Activated T-helper 1 cell treated with anti-CD3 and anti-CD28 coated beads, Interleukin-2, amount 50 U/mL, for 16 hours (primary cell): ENCODE measurements at places on chromosomes 16 and 17.

DNA sequence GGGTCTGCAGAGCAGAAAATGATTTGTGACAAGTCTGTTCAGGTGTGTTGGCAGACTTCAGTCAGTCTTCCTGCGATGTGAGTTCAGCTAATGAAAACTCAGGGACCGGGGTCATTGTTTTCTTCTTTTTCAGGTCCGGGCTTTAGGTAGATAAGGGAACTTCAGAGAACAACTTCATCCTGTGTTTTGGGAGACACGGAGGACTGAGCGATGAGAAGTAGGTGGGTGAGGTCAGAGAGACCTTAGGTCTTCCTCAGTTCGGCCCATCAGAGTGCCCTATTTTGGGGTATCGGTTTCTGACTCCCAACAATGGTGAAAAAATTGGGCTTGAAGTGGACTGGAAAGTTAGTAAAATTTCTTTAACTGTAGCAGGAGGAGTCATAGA lies 88.9 kb upstream of the ATF7IP2 start:
- DNase-seq: no peak

- no peak for DNase-seq
These were observed 12.7 kb downstream of the CNEP1R1 start for GRCh38 chr16:50037662-50038220.

DNA sequence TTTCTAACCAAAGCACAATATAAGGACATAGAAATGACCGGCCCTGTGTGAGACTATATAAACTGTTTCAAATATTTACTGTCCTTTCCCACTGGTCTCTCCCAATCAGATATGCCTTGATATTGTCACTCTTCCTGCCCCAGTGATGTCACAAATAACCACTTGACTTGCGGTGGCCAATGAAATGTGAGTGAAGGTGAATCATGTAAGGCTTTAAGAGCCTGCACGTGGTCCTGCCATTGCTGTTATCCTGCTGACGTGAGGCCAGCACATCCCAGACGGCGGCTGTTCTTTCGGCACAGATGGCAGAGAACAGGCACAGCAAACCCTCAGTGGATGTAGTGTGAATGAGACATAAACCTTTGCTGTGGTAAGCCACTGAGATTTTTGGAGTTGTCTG lies 5.4 kb upstream of the KLHL11 start:
- DNase-seq: no peak

DNA sequence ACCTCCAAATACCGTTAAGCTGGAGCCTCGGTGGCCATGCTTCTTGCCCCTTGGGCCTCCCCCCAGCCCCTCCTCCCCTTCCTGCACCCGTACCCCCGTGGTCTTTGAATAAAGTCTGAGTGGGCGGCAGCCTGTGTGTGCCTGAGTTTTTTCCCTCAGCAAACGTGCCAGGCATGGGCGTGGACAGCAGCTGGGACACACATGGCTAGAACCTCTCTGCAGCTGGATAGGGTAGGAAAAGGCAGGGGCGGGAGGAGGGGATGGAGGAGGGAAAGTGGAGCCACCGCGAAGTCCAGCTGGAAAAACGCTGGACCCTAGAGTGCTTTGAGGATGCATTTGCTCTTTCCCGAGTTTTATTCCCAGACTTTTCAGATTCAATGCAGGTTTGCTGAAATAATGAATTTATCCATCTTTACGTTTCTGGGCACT lies 928 bp downstream of the HBA1 start:
- no peak for DNase-seq

- DNase-seq: no peak
These were observed 17.9 kb downstream of the MYO1C start for GRCh38 chr17:1474402-1475189.

GRCh38 chr16:69064124-69064763 lies 41.2 kb upstream of the HAS3 start:
- DNase-seq: no peak

DNA sequence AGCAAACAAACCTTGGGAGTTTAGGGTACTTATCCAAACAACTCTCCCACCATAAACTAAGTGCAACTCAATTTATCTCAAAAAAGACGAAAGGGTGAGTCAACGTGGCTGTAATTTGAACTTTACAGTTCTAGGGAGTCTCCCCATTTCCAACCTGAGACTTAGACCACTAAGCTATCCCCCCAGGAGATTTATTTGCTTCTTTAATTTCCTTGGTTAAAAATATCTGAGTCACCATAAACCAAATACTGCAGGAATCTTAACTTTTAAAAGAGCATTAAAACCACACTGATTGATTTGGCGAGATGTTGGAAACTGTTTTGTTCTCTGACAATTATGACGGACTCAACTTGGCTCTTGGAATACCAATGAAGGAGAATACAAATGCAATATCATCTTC lies 299.3 kb upstream of the SOX9 start:
- no peak for DNase-seq

- DNase-seq: no peak
These were observed 162.4 kb upstream of the FAM20A start for GRCh38 chr17:68763562-68763961.

- DNase-seq: no peak
These were observed 473.9 kb downstream of the CDH13 start for GRCh38 chr16:83100679-83101078.

- DNase-seq: no peak
These were observed 402.4 kb downstream of the ZFHX3 start for GRCh38 chr16:72645538-72645937.

DNA sequence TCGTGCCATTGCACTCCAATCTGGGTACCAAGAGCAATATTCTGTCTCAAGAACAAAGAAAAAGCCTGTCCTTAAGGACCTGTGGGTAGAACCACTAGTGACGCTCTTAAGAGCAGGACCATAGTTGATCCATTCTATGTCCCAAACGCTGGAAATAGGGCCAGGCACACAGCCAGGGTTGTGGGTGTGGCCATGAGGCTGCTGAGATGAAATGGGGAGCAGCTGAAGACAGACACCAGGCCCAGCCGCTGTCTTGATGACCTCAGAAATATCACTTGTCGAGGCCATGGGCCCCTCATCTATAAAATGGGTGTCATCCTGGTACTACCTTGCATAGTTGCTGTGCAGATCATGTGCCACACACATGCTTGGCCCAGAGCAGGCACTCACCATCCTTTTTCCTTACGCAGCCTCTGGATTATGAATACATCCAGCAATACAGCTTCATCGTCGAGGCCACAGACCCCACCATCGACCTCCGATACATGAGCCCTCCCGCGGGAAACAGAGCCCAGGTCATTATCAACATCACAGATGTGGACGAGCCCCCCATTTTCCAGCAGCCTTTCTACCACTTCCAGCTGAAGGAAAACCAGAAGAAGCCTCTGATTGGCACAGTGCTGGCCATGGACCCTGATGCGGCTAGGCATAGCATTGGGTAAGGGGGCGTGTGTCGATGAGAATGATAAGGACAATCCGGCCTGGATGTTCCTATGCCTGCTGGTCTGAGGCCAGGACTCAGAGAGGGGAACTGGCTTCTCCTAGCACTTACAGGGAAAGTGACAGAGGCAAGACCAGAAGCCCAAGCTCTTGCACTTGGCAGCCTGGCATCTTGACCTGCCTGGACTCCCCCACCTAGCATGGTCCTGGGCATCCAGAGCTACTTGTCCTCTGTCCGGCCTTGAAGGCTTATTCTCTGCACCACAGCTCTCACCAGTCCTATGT lies 25.5 kb downstream of the CDH5 start:
- DNase-seq: no peak

DNA sequence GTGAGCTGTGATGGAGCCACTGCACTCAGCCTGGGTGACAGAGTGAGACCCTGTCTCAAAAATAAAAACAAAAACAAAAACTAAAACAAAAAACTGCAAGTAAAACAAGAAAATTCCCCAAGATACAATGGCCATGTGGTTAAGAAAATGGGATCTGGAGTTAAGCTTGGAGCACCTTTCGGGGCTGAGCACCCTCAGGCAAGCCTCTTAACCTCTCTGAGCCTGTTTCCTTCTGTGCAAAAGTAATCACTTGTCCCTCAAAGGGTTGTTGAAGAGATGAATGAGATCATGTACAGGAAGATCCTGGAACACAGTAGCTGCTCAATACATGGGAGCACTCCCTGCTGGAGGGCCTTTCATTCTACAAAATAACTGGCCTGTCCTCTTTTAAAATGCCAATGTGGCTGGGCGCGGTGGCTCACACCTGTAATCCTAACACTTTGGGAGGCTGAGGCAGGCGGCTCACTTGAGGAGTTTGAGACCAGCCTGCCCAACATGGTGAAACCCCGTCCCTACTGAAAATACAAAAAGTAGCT lies 19.8 kb upstream of the KIFC3 start:
- DNase-seq: no peak

- no peak for DNase-seq
These were observed 7.4 kb downstream of the ZNF594 start for GRCh38 chr17:5184288-5184687.

- DNase-seq: no peak
These were observed 2.5 kb downstream of the CIAO2B start for GRCh38 chr16:66931665-66932064.

DNA sequence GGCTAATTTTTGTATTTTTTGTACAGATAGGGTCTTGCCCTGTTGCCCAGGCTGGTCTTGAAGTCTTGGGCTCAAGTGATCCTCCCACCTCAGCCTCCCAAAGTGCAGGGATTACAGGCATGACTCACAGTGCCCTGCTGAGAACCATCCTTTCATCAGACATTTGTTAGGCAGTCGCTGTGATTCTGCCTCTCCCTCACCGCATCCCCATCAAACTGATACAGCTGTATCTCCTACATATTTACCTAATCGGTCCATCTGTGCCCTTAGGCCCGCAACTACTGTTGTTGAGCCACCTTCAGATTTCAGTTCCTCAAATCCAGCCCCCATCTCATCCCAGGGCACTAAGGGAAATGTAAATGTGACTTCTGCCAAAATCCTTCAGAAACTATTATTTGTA lies 2.0 kb upstream of the SLC43A2 start:
- DNase-seq: no peak

DNA sequence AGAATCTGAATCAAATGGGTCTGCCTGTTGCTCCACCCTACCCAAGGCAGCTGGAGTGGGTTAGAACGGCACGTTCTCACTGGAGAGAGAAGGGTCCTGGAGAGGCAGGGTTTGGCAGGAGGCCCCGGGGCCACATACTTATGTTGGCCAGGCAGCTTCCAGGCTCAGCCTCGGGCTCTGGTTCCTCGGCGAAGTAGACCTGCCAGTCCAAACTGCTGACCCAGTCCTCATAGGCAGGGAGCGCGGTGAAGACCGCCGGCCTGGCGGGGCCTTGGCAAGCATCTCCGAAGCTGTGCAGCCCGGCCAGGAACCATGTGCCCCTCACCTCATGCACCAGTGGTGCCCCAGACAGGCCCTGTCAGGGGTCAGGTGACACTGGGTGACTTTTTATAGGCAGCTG lies 4.8 kb downstream of the PRSS53 start:
- no peak for DNase-seq

GRCh38 chr16:404971-405486 lies 3.3 kb downstream of the DECR2 start:
- DNase-seq: no peak

GRCh38 chr17:81412490-81413093 lies 17.3 kb downstream of the BAHCC1 start:
- peak; percentile 16 for DNase-seq

GRCh38 chr17:75270218-75270965 lies 639 bp downstream of the MIF4GD start:
- peak; percentile 30 for DNase-seq

DNA sequence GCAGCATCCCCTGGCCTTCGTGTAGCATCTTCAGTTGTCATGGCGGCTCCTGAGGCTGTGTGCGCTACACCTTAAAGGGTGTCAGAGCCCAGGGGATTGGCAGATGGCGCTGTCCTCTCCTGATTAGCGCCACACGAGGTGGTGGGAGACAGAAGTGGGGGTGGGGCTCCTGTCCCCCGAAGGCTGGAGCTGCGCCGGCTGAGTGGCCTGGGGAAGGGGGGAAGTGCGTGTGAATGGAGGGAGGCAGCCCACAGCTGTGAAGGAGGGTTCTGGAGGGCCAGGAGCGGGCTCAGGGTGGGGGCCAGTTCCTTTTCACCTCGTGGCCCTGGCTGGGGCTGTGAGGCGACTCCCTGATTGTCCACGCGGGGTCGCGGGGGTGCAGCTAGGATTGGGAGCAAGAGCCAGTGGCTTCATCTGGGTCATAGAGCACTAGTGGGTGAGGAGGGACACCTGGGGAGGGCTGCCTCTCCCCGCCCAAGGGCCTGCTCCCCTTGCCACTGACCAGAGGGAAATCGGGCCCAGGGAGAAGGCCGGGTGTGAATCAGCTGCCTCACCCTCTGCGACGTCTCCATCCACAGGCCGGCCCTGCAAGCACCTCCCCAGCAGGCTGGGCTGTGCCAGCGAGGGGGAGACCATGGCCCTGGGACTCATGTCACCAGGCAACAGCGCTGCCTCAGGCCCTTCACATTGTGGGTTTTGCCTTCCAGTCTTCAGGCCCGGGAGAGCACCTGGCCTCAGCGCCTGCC lies 14.1 kb downstream of the BAHCC1 start:
- DNase-seq: no peak

DNA sequence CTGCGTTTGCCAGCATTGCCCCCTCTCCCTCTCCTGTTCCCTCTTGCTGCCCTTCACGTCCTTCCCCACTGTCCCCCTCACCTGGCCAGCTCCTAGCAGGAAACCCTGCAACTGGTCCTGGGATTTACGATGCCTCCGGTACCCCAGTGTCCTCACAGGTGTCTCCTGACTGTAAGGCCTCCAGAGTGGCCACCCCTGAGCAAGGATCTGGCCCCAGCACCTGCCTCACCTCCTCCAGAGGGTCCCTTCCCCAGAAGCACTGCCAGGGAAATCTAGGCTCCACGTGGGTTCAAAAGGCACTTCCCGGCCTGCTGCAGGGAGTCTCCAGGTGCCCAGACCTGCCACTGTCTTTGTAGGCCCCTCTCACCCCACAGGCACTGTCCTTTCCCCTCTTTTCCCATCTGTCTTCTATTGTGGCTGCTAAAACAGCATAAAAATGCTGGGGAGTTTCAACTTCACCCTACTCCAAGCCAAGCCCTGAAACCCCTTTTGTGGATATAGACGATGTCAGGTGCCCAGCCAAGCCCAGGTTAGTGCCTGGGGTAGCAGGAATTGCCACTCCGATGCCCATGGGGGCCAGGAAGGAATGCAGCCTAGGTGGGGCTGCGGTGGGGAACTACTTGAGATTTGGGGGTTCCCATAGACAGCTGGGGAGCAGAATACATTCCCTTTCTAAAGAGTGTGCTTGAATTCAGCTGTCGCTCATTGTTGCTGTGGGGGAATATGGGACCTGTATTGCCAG lies 25.7 kb downstream of the RAB11FIP4 start:
- DNase-seq: no peak

GRCh38 chr17:59160157-59161025 lies 4.8 kb downstream of the PRR11 start:
- no peak for DNase-seq

DNA sequence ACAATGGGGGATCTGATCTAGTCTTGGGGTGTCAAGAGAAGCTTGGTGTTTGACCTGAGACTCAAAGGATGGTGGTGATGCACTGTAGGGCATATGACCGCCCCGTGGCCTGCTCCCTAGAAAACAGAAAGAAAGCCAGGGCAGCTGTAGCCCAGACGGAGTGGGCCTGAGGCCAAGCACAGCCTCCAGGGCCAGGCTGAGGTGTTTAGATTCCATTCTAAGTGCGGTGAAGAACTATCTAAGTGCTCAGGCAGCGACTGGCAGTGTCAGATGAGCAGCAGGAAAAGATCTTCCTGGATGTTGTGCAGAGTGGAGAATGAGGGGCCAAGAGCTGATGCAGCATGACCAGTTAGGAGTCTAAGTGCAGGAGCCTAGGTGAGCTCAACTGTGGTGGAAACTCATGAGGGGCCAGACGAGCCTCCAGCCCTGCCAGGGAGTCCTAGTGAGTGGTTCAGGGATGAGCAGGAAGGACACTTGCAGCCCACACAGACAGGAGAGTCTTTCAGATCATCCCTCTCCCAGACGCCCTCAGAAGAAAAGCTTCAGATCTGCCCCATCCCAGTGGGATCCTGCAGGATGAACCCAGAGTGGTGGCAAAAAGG lies 314.2 kb upstream of the CCL2 start:
- DNase-seq: no peak
